ENCODE measurements at places on chromosomes 12 and 14.
A peak's percentile ranks its signal among the peaks of the same experiment; 100 is the strongest.

- no peak for DNase-seq
Observed at GRCh38 chr14:47189911-47190484, 485.4 kb downstream of the MDGA2 start.

DNA sequence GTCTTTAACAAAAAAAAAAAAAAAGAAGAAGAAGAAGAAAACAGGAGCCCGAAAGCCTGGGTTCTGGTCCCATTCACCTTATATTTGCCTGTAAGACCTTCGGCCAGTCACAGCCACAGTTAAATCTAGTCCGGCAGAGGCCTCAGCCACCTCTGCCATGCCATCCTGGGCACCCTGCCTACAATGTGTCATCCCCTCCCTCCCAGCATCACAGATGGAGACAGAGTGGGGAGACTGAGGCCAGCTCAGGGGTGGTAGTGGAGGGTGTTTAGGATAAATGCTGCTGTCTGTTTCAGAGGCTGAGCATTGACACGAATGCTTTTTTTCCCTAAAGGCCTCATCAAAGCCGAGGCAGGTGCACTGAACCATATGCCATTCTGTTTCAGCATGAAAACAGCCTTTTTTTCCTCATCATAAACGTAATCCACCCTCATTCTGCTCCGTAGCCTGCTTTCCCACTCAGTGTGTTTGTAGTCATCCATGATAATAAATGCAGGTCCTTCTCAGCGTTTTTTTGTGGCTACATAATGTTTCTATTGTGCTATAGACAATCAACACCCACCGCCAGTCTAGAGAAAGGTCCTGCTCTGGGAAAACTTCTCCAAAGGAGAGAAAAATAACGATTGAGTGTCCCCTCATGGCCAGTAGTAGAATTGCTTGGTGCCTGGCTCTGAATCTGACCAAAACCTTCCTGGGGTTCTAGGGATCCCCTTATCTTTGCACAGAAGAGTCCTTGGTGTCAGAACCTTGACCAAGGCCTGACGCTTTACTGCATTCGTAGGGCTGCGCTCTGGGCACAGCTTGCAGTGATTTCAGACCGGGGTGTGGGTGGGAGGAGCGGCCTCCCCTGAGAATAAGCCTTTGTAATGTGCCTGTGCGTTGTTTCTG, 41.1 kb upstream of the TSPAN9 start:
- no peak for DNase-seq

DNA sequence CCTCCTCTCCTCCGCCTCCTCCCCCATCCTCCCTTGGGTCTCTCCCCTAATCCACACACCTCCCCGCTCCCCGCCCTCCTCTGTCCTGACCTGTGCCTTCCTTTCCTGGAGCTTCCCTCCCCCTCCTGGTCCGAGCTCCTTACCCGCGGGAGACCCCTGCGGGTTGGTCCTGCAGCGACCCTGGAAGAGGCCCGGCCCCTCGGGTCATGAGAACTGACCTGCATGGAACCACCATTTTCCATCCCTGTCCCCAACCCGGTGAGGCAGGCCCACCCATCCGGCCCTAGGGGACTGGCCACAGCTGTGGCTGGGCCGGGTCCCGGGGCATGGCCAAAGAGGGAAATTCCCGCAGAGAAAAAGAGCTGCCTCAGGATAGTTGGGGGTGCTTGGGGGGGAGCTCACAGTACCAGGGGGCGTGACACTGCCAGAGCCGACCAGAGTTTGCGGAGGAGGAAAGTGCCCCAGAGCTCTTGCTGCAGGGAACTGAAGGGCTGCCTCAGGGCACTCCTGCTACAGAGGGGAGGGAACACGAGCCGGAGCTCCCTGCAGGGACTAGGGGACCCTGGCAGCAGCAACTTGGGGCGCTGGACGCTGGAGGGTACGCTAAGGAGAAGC, 613 bp downstream of the ARHGEF40 start:
- peak; percentile 40 for DNase-seq

- DNase-seq, result no peak
Observed at GRCh38 chr12:24081606-24082005, 132.1 kb upstream of the SOX5 start.

DNA sequence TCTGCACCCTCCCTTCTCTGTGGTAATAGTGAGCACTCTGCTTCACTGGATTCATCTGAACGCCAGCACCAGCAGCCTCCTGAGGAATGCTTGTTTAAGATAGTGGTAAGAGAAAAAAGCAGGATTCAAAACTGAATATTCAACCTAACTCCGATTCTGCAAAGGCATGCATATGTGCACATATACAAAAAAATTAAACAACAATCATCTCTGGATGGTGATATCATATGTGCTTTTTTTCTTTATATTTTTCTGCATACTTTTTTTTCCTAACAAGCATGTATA, 9.8 kb downstream of the TMEM229B start:
- no peak for DNase-seq

- DNase-seq, result peak; percentile 36
Observed at GRCh38 chr14:64645220-64645892, 58.9 kb upstream of the PLEKHG3 start.

- no peak for DNase-seq
Observed at GRCh38 chr12:22333713-22334409, 646 bp downstream of the ST8SIA1 start.

- DNase-seq, result peak; percentile 1
Observed at GRCh38 chr12:116015525-116015924, 262.0 kb downstream of the MED13L start.

DNA sequence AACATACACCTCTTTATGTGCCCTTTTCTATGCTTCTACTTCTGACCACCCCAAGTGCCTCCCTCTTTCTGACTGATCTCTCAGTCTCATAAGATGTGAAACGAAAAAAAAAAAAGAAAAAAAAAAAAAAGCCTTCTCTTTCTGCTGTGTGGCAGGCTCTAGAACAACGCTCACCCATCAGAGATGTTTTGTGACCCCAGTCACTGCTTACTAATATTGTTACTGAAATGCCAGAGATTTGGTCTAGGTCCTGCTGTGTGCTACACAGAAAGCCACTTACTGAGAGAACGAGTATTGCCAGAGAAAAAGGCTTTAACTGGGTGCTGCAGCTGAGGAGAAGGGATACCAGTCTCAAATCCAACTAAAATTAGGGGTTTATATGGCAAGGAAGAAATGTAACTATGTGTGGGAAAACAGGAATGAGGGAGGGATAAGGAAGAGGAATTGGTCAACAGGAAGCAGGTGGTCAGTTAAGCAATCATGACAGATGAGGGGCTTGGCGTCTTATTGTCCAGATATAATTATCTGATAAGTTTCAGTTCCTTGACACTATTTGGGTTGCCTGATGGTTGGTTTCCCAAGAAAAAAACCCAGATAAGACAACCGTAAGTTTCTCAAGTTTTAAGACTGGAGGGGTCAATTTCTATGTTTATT, 149.0 kb downstream of the NAV3 start:
- no peak for DNase-seq

All from NCI-H146 (cell line).